ENCODE measurements at places on chromosomes 13 and 19.

DNA sequence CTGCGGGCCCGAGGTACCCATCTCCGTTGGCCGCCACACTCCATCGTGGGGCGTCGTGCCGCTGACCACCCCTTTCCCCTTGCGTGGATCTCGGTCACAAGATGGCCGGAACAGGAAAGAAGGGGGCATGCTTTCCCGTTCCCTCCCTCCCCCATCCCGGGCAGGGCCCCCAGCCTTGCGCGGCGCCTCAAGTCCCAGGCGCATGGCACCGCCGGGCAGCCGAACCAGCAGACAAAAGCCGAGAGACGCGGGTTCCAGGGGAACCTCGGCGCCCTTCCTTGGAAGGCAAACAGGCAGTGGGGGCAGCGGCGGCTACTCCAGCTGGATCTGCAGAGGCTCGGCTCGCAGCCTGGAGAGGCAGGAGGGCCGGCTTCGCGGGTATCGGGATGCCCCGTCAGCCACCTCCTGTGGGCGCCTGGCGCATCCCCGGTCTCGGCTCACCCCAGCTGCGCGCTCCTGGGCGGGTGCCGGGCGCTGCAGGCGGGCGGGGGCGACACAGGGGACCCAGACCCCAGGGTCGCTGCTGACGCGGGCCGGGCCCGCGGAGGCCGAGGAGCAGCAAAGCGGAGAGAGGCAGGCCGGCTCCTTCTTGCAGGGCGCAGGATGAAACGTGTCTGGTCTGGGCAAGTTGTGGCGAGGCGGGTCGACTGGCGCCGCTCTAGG is 439 bp downstream of the DZIP1 start:
- DNase-seq = peak; percentile 18

DNA sequence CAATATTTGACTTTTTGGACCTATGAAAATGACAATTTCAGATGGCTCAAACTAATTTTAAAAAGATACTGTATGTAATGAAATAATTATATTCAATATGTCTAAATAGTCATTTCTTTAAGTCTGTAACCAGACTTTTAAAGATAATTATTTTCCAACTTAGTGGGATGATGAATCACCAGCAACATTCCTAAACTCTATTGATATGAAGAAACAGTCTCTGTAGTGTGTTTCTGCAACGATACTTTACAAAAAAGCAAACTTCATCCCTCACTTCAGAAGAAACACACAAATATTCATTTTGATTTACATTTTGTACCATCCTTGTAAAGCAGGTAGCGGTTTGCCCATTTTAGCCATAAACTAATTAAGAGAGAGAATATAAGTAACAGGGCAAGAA is 417.4 kb downstream of the EFNB2 start:
- no peak for DNase-seq

GRCh38 chr13:33697926-33698325 is 120.0 kb upstream of the RFC3 start:
- no peak for DNase-seq

DNA sequence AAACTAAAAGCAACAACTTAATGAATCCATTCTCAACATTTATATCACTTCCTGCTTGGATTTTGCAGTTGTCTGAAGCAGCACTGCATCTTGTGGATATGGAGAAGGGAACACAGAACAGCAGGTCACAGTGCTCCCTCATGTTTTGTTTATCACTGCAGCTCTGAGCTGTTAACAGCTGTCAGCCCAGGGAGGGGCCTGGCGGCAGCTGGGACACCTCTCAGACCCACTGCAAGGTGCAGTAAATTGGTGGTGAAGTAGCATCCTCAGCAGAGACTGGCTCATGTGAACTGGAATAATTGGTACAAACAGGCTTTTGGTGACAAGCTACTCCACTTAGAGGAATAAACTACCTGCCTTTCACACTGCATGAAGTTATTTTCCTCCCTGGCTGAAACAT is 170.4 kb downstream of the LIG4 start:
- no peak for DNase-seq

DNA sequence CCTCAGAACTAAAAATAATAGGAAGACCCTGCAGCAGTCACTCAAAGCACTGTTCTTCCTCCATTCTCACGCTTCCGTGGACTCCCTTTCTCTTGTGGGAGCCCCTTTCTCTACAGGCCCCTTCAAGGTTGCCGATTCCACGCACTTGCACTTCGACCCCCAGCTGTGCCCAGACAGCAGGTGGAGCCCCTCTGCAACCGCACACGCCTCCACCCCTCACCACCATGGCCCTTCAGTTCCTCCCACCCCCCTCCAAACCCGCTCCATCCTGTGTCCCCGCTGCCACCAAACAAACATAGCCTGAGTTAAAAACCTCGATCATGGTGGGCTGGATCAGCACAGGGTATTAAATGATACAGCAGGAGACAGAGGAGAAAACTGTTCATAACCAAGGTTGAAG is 102.6 kb downstream of the STK24 start:
- no peak for DNase-seq

DNA sequence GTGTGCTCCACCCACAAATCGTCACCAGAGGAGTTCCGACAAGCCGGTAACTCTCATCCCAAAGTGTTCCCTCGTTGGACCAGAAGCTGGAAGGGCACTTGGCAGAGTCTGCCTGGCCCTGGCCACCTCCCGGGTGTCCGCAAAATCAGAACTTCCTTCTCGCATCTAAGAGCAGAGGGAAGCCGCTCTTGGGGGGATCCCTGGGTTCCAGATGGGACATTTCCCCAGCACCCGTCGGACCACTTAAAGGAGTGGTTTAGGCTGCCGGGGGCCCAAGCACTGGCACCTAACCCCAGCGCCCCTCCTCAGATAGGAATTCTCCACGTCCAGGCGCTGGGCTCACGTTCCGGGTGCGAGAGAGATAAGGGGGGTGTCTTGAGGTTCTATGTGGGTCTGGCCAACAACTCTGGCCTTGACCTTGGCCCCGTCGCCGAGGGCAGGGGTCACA is 857 bp upstream of the MAP2K7 start:
- DNase-seq = no peak

DNA sequence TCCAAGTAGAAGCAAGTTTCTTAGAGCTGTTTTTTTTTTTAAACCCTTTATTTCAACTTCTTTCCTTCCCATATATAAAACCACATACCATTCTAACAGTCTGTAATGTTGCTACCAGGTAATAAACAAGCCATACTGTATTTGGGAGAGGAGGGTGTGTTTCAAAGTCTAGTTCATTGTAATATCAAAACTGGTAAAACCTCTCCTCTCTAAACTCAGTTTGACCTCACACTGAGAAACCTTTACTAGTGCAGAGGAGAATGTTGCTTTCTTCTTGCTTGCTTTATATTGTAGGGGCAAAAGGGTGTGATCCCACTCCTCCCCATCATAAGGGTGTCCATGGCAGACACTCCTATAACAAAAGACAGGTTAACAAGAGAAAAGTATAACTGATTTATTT is 155.1 kb downstream of the GGACT start:
- DNase-seq = no peak

- DNase-seq = no peak
Measured at GRCh38 chr13:54511366-54511765, 1482.8 kb downstream of the OLFM4 start.

- DNase-seq = no peak
Measured at GRCh38 chr19:17743874-17744580, 7.2 kb upstream of the FCHO1 start.

DNA sequence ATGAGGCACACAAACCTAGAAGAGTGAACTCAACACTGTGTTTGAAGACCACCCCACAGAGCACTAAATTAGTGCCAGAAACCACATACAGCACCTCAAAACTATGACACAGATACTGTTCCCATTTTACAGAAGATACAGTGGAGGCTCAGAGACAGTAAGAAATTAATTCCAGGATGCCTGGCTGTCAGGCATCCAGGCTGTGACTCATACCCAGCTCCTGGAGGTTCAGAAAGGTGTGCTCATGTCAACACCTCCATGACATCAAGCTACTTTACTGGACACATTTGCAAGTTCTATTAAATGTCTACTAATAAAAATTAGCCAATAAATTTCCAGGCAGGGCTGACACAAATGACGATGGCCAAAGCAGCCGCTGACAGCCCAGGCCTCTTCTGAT is 176.3 kb downstream of the ABCC4 start:
- no peak for DNase-seq

DNA sequence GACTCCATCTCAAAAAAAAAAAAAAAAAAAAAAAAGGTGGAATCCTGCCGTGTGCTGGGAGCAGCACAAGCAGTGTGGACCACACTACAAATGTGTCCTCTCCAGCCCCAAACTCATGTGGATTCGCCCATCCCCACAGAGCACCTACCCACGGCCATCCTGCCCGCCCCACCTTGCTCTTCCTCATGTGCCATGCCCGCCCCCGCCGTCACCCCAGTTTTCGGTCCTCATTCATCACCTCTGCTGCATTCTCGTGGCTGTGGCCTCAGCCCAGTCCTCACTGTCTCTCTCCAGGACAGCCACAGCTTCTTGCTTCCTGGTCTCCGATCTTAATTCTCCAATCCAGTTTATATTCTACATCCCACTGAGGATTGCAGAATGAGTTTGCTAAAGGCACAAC is 80.0 kb upstream of the TM9SF2 start:
- no peak for DNase-seq

DNA sequence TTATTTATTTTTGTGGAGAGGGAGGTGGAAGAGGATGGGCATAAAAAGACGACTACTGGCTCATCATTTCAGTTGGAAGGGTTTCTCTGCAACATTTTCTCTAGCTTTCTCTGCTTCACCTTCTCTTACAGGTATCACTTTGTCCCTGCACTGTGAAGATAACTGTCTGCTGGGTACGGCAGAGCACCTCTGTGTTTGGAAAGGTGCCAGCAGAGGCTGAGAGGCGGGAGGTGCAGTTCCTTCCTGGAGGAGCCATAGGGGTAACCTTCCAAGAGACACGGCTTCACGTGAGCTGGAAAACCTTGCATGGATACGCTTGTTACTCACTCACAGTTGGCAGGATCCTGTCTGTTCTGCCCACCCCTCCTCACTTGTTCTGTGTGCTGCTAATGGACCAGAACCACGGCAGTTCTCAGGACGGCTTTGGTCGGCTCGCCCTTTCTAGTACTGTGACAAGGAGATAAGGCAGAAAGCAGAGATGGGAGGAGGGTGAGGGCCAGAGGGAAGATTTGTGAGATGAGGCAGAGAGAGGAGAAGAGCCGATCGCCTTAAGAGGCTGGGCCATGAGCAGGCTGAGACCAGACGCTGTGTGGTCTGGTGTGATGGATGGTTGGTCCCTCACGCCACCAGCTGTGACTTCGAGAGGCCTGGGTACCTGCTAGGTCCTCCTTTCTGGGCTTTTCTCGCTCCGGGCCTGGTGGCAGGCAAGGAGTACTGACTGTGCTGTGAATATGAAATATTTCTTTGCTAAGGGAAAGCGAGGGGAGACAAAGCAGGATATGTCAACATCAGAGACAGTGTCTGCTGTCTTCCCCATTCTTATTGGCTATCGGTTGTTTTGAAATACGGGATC is 66.8 kb downstream of the MRPL57 start:
- no peak for DNase-seq

DNA sequence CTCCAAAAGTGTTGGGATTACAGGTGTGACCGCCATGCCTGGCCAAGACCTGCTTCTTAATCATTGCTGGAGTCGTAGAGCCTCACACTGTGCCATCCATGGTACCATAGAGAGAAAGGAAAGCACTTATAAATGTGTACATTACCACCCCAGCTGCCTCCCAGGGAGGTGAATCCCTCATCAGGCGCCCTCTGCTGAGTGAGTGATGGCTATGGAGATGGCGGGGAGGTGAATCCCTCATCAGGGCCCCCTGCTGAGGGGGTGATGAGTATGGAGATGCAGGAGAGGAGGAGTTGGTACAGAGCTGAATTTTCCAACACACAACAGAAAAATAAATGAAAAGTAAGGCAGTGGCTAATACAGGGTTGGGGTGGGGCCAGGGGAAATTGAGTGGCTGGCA is 263.4 kb downstream of the UQCRFS1 start:
- DNase-seq = no peak

DNA sequence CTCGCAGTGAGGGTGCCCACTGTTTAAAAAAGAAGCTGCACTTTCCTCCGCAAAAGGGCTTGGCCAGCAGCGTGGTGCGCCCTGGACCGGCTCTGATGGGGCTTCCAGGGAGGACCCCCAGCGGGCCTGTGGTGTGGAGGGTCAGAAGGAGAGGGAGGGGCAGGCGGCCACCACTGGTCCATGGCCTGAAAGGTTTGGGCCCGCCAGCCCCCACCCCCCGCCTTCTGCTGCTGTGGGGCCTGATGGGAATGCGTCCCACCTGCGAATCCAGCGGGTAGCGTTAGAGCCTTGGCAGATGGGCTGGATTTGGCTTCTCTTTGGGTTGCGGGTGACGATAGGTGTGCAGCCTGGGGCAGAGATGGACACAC is 34.7 kb downstream of the TMEM255B start:
- DNase-seq = no peak

GRCh38 chr13:39322836-39323585 is 280.0 kb downstream of the LHFPL6 start:
- no peak for DNase-seq

GRCh38 chr13:94195715-94196114 is 283.8 kb downstream of the DCT start:
- DNase-seq = no peak

DNA sequence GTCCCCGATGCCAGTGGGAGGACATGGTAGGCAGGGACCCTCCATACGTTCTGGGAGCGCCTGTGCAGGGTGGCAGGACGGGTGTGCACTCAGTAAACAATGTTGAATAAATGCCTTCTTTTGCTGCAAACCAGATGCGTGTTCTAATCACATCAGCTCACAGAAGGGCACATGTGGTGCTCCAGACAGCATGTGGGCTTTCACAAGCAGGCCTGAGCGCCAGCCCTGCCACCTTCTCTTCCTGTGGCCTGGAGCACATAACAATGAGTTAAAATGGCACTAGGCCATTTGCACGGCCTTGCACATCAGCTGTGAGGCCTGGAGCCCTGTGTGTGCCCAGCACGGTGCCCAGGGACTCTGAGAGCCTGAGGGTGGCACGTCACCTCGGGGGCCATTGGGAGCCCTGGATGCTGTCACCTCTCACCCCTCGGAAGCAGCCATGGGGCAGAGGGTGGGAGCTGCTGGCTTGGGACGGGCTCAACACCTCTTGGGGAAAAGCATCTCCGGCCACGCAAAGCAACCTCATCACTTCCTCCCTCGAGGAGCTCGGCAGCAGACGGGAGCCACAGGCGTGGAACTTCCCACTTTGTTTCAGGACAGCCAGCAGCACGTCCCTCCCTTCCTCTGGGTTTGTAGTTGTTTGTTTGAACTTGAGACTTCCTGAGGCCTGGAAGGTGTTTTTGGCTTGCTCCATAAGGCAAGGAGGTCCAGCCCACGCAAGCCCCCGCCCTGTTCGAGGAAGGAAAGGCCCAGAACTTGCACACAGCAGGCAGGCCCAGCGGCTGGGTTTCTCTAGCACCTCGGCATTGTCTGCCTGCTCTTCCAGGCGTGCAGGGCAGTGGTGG is 9.8 kb downstream of the MCF2L start:
- peak; percentile 59 for DNase-seq

DNA sequence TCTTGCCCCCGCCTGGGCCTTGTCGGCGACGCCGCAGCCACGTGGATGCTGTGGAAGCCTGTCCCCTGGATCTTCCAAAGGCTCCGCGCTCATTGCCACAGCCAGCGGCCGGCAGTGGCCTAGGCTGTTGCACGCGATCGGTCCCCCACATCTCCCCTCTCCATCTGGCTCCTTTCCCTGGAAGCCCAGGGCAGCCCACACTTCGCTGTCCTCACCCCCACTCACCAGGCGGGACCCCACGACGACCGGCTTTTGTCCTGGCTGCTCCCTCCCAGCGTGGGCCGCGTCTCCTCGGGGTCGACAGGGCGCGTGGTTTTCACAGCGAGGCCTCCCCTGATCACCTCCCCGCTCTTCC is 605 bp upstream of the TEX30 start:
- no peak for DNase-seq

Measured in left ventricle myocardium inferior (tissue), 1 donor.